ENCODE measurements at places on chromosomes 16 and 17.

DNA sequence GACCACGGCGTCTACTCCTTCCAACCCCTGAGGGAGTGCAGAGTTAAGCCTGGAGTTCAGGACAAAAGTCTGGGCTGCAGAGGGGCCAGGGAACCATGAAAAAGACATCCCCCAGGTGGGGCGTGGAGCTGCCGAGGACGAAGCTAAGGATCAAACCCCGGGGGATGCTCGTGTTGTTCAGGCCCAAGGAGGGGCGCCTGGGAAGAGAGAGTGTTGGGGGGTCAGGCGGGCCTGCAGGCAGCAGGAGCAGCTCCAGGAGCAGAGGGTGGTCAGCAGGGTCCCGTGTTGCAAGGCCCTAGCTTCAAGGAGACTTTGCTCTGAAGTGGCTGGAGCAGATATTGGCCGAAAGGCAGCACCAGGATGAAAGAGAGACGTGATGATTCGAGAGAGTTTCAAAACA lies 26.7 kb downstream of the NECAB2 start:
- peak; percentile 23 for DNase-seq

GRCh38 chr16:6020162-6020985 lies 922.8 kb upstream of the EEF2KMT start:
- DNase-seq: no peak

DNA sequence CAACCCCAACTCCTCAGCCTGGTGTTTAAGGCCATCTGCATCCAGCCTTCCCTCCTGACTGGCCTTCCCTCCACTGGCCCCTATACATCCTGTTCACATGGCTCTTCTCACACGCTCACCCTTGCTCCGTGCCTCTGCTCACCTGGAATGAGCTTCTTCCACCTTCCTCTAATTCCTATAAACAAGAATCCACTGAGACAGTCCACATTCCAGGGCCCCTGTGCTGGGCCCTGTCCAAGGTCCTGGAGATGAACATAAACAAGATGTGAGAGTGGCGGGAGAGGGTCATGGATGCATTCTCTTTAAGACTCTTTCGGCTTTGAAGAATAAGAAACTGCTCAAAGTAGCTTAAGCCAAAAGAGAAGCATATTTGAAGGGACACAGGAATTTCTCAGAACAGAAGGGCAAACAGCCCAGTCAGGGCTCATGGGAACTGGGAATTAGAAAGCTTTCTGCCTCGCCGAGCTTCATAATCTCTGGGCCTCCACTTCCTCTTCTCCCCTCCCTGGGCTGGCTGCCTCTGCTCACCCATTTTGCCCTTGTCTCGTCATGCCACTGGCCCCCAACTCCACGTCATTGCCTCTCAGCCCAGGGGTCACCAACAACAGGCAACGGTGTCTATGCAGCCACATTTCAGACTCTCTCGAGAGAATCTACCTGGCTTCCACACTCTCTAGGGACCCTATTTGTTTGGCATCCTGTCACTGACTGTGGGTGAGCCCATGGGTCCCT lies 13.5 kb downstream of the SPPL2C start:
- no peak for DNase-seq

DNA sequence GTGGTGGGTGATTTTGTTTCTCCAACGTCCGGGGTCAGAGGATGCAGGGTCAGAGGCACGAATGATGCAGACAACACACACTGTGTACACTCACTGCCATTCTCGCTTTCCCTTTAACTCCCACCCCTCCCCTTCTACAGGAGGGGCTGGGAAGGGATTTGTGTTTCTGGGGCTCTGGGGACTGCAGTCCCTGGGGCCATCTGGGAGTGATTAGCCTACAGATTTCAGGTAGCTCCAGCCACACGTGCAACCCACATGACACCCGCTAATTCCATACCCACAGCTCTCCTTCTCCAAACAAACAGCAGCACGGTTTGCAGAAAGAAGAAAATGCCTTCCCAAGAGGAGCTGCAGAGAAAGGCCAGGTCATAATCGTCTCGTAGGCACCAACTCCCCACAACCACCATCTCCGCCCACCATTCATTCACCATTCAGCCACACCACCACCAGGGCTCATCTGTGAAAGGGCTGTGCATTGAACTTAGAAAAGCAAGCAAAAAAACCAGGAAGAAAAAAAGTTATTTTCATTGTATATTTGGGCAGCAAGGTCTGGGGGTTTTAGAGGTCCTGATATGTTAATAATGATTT lies 9.4 kb upstream of the SOX9 start:
- no peak for DNase-seq

- no peak for DNase-seq
Measured at GRCh38 chr17:59381716-59382570, 50.5 kb downstream of the YPEL2 start.

All from fibroblast of mammary gland (primary cell).